Fibroblast of skin of left quadriceps (primary cell): ENCODE measurements at places on chromosomes 2 and 18.

DNA sequence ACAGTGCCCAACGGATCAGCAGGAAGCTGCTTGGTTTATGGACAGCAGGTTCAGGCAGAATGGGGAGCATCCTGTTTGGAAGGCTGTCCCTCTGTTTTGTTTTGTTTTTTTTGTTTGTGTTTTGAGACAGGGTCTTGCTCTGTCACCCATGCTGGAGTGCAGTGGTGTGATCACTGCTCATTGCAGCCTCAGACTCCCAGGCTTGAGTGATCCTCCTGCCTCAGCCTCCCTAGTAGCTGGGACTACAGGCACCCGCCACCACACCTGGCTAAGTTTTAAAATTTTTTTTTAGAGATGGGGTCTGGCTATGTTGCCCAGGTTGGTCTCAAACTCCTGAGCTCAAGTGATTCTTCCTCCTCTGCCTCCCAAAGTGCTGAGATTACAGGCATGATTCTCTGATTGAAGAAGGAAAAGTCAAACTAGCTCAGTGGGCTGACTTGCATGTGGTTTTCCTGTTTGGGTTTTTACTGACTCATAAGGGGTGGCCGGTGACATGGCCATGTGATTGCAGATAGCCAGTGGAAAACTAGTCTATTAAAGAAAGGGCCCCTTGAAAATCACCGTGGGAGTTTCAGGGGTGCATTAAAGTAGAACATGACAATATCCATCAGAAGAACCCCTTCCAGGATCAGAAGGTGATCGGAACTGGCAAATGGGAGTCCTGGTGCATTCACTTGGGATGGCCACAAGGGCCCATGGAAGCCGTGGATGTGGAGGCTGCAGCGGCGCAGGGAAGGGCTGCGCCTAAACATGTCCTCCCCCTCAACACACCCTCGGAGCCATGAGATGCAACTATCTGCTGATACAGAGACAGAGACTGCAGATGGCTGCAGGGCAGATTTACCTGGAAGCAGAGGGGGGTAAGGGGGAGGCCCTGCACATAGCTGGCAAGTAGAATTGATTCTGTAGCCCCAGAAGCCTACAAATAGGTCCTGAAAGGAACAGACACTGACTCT, 26.5 kb downstream of the AQP12B start:
- DNase-seq = no peak

DNA sequence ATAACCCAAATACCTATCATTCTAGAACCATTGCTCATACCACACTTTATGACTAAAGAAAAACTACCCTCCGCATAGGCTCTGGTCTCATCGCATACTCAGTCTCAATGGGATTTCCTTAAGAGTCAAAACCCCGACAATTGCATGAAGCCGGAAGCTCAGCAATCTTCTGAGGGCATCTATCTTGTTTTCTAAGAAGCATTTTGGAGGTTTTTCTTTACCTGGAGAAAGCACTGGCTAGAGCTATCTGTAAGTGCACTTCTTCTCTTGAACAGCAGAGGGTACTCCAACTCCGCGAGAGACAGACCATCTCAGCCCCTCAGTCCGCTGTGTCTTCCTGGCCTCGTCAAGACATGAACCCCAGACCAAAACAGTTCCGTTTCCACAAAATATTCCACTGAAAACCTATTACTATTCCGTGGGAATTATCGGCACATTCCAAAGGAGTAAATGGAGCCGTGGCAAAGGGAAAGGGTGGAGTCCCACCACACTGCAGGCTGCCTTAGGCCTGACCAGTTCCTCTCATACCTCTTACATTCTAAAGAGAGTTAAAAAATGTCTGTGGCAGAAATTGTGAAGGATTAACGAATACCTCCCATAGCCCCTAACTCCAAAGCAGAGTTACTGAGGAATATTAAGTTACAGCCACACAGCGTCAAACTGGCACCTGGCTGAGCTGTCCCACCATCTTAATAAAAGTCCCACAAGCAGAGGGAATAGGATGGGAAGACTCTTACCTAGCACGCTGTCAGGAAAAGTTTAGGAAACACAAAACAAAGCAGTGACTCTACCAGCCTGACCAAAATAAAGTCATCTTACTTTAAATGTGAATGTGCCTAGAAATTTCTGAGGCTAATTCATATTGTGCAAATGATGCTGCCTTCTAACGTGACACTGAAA, 325.6 kb upstream of the VRK2 start:
- DNase-seq = peak; percentile 49

GRCh38 chr2:50746526-50746925, 285.4 kb downstream of the NRXN1 start:
- no peak for DNase-seq

DNA sequence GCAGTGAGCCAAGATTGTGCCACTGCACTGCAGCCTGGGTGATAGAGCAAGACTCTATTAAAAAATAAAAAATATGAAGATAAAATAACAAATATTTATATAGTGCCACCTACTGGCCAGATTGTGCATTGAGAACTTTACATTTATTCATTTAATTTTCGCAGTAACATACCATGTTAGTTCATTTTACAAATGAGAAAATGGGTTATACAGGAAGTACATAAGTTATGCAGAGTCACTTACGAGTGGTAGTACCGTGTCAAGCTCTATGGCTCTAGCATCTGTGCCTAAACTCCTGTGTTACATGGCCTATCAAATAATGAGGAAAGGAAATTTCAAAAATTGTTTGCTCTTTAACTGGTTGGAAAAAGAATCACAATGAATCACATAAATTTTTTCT, 27.9 kb downstream of the RIF1 start:
- no peak for DNase-seq

- DNase-seq = no peak
Observed at GRCh38 chr2:136306836-136307235, 188.9 kb upstream of the CXCR4 start.

- peak; percentile 21 for DNase-seq
Observed at GRCh38 chr18:34322365-34323289, 97.9 kb upstream of the NOL4 start.
